Cerebellum (tissue), 4 donors: ENCODE measurements at places on chromosomes 6 and 20. TPM values are rescaled to one million over a fixed set of nuclear protein-coding genes. Genes with fewer than 3 reads are reported as not detected.

The OOEP gene
- total RNA-seq: not detected

The THEMIS gene
- total RNA-seq: 0.09 TPM

The POU5F1 gene
- total RNA-seq: not detected

The CLPSL2 gene
- total RNA-seq: not detected

The PRND gene
- 2.7 TPM for total RNA-seq

The ENPP3 gene
- total RNA-seq: 0.64 TPM

The GRM4 gene
- total RNA-seq: 28.3 TPM

The ENPP5 gene
- total RNA-seq: 19.8 TPM

The DNAH8 gene
- total RNA-seq: 0.09 TPM

The KIZ gene
- total RNA-seq: 13.1 TPM

The TTK gene
- total RNA-seq: 14.0 TPM
